Muscle of back (tissue), 13 donors: ENCODE measurements at places on chromosomes 2 and 18. TPM values are rescaled to one million over a fixed set of nuclear protein-coding genes. Genes with fewer than 3 reads are reported as not detected.

TTC27 gene
- 16.0 TPM for polyA plus RNA-seq

DNA sequence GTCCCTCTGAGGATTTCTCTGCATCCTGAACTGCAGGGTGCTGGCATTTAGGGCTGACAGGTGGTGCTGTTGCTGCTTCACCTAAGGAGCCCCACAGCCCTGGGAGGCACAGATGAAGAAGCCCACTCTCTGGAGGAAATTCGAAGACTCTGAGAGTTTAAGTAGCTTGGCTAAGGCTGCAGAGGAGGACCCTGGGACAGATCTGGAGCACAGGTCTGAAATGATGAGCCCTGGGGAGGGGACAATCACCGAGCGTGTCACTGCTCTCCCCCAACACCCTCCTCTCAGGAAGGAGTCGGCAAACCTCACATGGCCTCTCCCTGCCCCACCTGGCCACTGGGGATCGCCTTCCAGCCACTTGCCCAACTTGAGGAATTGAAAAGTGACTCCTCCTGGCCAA is 18.6 kb downstream of the CYP27C1 start:
- DNase-seq: no peak

ERFE gene
- 4.3 TPM for polyA plus RNA-seq

GRCh38 chr2:43038034-43038695 is 188.2 kb downstream of the ZFP36L2 start:
- no peak for DNase-seq

DNA sequence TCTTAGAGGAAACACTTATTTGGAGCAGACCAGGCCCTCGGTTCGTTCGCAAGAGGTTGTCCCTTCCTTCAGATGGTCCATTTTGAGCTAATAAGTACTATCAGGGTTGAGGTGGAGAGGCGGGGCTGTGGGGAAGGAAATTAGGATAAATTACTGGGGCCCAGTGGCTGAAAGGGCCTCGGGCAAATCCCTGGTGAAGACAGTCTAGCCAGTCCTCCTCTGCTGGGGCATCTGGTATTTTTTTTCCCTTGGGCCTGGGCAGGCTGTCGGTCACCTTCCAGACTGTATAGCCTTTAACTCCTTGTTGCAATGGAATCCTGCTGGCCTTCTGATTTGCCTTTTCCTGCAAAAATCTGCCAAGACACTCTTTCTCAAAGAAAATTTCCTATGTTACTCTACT is 1.7 kb upstream of the MYO3B start:
- no peak for DNase-seq

UGT1A10 gene
- polyA plus RNA-seq: not detected

TMEM247 gene
- polyA plus RNA-seq: not detected

DNA sequence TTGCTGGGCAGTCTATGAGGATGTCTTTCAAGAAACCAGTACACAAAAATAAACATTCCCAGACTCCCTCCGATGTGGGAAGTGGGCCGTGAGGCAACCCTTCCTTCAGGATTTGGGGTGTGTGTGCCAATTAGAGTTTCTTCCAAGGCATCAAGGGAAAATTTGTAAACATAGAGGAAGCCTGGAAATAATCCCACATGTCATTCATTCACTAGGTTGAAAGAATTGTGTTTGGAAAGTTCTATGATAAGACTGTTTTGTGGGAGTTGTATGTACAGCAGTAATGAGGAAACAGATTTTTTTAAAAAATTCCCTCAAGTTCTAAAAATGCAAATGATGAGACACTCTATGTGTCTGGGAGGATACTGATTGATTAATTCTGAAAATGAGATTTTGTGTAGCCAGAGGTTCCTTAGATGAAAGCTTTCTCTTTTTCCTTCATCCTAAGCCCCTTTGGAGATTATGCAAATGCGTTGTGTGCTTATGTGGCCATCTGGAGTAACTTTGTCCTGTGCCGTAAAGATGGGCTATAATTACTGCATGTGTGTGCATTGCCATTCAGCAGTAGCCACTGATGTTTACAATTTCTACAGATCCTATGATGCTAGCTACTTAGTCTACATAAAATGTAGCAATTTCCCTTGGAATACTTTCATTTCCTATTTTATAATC is 107.8 kb upstream of the TPO start:
- no peak for DNase-seq

DNA sequence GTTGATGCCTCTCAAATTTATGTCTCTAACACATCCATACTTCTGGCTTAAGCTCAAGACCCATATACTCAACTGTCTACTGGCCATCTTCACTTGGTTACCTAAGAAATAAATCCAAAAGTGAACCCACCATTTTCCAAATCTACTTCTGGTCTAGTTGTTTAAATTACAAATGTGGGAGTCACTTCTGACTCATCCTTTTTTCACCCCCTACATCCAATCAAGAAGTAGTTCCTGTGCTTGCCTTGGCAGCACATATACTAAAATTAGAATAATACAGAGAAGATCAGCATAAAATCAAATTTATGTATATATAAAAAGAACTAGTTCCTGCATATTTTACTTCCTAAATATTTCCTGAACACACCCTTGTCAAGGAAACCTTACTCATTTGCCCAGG is 53.6 kb downstream of the STRN start:
- no peak for DNase-seq

GPR45 gene
- polyA plus RNA-seq: not detected

TCF7L1 gene
- 35.7 TPM for polyA plus RNA-seq

GIGYF2 gene
- polyA plus RNA-seq: 39.9 TPM

- DNase-seq: no peak
Observed at GRCh38 chr2:67502346-67503065, 105.4 kb downstream of the ETAA1 start.

C2orf15 gene
- polyA plus RNA-seq: 0.13 TPM

TFPI gene
- polyA plus RNA-seq: 29.1 TPM

CFAP210 gene
- polyA plus RNA-seq: not detected

DNA sequence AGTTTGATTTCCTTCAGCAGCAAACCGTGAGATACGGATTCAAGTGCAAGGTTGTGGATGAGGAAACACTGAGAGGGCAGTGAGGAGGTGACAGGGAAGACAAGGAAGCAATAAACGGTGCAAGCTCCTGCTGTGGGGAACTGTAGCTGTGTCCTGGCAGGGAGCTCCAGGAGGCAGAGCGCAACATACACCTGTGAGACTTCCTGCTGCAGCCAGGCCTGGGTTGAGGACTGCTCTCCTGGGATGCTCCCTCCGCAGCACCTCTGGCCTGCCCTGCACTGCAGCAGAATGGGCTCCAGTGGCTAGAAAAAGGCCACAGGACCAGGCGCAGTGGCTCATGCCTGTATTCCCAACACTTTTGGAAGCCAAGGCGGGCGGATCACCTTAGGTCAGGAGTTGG is 85.5 kb downstream of the MRO start:
- no peak for DNase-seq

DNA sequence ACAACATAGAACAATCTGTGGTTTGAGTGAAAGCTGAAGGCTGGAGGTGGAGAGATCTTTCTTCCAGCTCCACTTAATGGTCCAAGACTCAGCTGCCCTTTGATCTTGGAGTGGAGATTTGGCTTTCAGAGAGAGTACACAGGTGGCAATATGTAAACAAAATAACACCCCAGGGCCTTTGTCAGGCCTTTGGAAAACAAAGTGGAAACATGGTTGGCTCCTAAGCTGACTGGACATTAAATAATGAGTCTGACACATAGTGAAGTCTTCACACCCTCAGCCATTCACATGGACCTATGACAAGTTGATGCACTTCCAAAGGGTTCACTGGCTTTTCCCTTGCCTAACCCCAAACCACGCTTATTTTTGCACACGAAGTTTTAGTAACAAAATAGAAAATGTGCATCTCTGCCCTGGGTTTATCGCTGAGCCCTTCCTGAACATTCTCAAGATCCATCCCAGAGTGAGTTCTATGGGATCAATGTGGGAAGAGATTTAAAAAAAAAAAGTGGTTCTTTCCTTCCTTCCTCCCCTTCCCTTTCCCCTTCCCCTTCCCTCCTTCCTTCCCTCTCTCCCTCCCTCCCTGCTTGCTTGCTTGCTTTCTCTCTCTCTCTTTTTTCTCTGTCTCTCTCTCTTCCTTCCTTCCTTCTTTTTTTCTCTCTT is 201.3 kb upstream of the NT5C1B start:
- DNase-seq: no peak

GRCh38 chr2:57862727-57863126 is 183.9 kb upstream of the VRK2 start:
- DNase-seq: no peak

DNA sequence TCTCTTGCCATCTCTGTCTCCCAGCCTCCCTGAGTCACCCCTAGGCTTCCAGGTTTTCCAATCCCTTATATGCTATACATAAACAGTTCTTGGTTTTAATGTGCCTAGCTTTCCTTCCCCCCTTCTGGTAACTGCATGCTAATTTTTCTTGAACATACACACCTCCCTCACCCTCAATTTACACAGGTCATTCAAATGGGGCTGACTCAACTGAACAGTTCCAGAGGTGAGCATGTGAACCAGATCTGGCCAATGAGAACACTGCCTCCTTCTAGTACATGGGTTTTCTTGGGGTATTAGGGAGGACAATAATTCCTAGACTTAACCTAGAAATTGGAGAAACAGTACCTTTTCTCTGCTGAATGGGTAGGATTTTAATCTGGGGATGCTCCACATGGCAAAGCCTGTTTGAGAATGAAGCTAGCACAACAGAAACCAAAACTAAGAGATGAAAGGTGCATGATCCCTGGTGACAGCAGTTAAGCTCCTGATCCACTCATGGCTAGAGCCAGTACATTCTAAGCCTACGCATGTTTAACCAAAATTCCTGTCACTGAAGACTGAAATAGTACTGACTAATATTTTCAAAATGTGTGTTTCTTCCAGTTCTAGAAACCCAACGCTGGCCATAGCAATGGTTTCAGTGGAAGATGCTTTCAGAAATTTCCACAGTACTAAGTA is 11.8 kb downstream of the SLC25A12 start:
- DNase-seq: no peak
